Heart left ventricle (tissue), 16 donors: ENCODE measurements at places on chromosomes 6 and 20. TPM values are rescaled to one million over a fixed set of nuclear protein-coding genes. Genes with fewer than 3 reads are reported as not detected.

The NT5E gene
- polyA plus RNA-seq = 1.5 TPM

GRCh38 chr6:8110117-8110721, 7.9 kb upstream of the EEF1E1 start:
- no peak for DNase-seq

GRCh38 chr6:43310134-43310533, 1.5 kb upstream of the CRIP3 start:
- DNase-seq = no peak

DNA sequence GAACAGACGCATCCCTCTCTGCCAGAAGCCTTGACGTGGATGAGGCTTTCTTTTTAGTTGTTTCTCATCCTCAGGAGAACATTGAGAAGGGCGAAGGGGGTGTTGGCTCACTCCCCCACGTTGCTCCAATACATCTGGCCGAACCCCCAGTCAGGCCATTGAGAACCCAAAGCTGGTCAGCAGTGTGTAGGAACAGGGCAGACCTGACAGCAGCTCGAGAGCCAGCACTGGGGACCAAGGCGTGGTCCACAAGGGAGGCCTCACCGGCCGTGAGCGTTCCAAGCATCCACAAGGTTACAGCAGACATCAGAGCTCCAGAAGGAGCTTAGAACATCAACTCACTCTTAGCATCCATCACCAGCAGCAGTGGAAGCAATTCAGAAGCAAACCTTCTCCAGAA, 387.9 kb upstream of the ARID1B start:
- no peak for DNase-seq

DNA sequence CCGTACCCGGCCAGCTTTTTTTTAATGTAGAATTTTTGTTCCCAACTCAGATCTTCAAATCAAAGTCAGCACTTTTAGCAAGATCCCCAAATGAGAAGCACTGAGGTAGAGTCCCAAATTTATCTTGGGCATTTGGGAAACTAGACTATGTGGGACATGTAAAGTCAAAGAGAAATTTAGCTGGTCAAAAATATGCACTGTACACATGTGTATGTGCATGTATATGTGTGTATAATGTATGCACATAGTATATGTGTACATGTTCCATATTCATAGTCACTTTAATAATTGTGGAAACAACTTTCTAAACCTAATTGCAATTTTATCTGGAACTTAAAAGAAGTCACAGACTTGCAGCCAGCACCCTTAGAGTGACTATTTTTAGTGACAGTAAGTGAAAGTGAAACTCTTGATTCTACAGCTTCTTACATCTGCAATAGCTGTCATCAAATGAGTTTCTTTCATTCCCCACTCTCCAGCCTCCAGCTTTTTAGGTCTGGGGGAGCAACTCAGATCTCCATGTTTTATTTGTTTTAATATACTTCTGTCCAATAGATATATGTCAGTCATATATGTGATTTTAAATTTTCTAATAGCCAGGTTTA, 53.6 kb downstream of the CDC40 start:
- DNase-seq = no peak

The FOXC1 gene
- 2.9 TPM for polyA plus RNA-seq

The C20orf202 gene
- 0.21 TPM for polyA plus RNA-seq

GRCh38 chr6:38882157-38882556, 166.4 kb upstream of the GLP1R start:
- DNase-seq = no peak

DNA sequence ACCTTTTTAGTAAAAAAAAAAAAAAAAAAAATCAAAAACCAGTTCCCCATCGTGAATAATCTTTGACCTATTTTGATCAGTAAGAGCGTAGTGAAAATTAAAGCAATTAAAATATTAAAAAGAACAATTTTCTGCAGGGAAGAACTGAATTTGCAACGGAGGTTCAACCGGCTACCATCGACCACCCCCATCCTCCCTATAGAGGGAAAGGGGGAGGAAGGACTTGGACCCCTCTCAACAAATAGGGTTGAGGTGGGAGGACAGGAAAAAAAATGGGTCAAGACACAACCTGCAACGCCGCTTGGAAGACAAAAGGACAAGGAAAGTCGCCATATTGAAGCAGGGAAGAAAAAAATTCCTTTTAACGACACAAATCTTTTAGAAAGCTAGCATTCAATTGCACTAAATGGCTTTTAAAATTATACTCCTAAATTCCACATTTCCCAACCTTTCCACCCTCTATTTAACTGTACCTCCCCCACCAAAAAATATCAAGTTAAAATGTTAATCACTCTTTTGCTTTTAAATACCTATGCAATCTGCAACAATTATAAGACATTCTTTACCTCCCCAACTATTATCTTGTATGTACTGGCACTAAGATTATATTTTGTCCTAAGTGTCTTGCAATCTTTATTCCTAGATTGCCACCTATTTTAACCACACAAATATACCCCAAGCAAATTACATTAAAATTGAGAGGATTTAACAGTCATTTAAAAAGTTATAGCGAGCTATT, 1.7 kb downstream of the PPP1R10 start:
- peak; percentile 38 for DNase-seq

DNA sequence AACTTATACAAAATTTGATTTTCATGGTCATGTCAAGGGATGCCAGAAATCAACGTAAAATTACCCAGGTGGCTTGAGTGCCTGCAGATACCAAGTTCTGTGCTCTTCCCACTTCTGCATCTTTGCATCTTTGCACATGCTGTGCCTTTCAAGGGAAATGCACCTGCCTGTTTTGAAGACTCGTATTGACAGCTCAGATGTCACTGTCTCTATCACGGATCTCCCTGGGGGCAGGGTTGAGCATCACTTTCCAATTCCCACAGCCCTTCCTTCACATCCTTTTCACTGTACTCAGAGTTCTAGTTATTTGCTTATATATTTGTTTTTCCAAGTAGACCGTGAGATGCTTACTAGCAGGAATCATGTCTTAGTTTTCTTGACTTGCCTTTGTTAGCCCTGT, 274.2 kb downstream of the CDH26 start:
- DNase-seq = no peak

DNA sequence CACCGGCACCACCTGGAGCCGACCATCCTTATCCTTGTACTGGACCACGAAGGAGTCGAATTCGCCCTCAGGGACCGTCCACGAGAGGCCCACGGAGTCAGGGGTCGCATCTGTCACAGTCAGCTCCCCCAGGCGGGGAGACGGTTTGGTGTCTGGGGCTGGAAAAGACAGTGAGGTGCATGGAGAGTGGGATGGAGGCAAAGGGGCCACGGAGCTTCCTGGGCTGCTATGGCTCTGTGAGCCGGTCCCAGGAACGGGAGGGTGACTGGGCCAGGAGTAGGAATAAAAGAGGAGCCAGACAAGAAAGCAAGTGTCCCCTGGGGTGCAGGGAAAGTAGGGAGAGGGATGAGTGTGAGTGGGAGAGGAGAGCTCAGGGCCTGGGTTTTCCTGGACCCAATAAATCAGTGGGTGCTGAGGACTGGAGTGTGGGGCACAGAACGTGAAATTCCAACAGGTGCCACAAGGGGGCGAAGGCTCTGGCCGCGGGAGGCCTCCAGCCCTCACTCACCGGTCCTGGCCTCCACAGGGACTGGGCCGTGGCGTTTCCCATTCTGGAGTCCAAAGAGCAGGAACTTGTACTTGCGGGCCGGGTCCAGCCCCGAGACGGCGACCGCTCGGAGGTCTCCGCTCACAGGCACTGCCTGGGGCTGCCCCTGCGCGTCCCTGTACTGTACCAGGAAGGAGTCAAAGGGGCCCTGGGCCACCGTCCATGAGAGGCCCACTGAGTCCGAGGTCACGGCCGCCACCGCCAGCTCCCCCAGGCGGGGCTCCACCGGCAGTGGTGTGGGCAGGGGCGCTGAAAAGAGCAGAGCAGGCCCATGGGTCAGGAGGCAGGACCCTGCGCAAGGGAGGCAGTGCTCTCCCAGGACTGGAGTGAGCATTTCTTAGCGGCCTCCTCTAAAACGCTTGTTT, 9.9 kb downstream of the CYP21A2 start:
- peak; percentile 71 for DNase-seq

- no peak for DNase-seq
Observed at GRCh38 chr6:168678077-168678476, 237.1 kb downstream of the SMOC2 start.

DNA sequence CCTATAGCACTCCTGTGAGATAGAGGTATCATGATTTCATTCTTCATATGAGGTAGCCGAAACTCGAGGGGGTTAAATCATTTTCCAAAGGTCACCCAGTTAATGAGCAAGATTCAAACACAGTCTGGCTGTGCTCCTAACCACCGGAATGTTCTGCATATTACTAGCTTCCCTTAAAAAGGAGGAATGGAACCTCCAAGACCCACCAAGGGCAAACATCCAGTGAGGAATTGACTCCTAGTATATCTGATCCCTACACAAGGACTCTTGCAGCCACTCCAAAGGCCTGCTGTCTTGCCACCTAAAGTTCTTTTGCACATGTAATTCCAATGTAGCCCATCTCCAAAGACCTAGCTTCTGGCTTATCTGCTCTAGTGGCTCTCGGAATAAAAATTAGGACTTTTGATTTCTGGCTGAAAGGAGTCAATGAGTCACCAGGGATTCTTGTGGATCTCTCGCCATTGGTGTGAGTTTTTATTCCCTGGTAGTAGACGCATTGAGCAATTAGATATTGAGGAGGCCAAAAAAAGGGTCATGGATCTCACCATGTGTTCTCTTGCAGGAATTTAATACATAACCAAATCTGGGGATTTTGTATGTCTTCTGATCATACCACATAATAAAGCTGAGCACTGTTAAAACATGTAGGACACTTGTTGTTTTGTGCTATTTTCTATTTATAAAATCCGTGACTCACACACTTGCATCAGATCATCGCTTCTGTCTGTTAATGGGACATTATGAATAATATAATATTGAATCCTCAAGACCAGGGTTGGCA, 9.1 kb downstream of the BCAS1 start:
- DNase-seq = no peak

- no peak for DNase-seq
Observed at GRCh38 chr6:7247179-7247456, 65.9 kb downstream of the SSR1 start.

DNA sequence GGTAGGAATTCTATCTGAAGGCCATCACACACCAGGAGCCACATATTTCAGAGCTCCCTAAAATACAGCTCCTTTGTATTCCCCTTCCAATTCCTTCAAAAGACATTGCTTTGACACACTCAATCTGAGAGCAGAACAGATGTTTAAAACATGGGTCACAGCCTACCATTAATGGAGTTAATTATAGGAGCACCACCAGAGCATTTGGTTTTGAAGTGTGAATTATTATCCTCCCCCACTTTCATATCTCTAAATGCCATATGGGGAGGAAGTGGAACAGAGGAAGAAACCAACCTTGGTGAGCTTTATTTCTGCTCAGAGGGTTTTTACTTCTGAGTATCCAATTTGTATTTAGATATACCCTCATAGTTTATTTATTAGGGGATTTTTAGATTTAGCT, 50.7 kb upstream of the TNFRSF21 start:
- no peak for DNase-seq

The ERVFRD-1 gene
- polyA plus RNA-seq = 0.08 TPM

GRCh38 chr20:49245921-49246740, 26.9 kb downstream of the DDX27 start:
- DNase-seq = peak; percentile 58

The SSTR4 gene
- not detected for polyA plus RNA-seq

- no peak for DNase-seq
Observed at GRCh38 chr20:57425150-57426013, 34.2 kb downstream of the RBM38 start.

The KCNS1 gene
- 0.14 TPM for polyA plus RNA-seq
